ENCODE measurements at places on chromosomes 4 and X.

GRCh38 chr4:171601091-171601490, 212.1 kb upstream of the GALNTL6 start:
- DNase-seq = no peak

DNA sequence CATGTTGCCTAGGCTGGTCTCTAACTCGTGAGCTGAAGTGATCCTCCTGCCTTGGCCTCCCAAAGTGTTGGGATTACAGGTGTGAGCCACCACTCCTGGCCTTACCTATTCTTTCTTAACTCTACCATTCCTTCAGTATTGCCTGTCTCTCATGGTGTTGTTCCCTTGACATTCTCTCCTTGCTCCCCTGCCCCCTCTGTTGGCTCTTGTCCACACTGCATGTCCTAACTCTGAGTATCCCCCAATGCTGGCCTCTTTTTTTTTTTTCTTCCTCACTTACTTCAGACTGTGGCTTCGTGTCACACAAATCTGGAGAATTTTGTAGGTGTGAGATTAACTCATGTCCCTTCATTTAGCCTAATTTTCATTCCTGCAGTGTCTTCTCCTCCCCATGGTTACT, 22.9 kb upstream of the FRMPD4 start:
- peak; percentile 2 for DNase-seq

- DNase-seq = peak; percentile 83
Measured at GRCh38 chr4:169485791-169486742, 126.3 kb downstream of the NEK1 start.

DNA sequence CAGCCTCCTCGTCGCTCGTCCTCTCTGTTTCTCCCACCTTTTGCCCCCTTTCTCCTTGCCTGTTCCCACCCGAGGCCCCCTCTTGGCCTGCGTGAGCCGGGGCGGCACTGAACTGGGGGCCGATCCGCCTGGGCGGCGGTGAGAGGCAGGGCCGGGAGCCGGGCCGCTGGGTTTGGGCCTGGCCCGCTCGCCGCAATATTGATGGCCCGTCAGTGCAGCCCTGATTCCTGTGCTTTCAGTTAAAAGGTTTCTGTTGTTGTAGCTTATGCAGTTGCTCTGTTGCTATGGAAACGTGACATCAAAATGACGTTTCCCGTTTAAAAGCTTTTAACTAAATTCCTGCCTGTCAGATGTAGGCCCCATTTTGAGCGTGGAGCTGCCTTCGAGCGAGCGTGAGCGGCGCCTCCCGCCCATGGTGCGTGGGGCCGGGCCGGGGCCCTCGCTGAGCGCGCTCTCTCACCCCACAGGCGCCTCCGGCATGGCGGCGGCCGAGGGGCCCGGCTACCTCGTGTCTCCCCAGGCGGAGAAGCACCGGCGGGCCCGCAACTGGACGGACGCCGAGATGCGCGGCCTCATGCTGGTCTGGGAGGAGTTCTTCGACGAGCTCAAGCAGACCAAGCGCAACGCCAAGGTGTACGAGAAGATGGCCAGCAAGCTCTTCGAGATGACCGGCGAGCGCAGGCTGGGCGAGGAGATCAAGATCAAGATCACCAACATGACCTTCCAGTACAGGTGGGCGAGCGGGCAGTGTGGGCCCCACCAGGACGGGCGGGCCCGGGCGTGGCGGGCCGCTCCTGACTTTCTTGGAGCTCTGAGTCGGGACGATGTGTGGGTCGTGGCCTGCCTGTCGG, at the start of gene MSANTD1:
MSANTD1 (plus strand) TSS at position 349 of the 851 bp plus-strand sequence; CDS start at position 413, 64 bp downstream.
- no peak for DNase-seq

- peak; percentile 68 for DNase-seq
Measured at GRCh38 chr4:1767770-1768366, 25.2 kb upstream of the FGFR3 start.

- peak; percentile 20 for DNase-seq
Measured at GRCh38 chrX:38799995-38800580, 1.2 kb upstream of the MID1IP1 start.

DNA sequence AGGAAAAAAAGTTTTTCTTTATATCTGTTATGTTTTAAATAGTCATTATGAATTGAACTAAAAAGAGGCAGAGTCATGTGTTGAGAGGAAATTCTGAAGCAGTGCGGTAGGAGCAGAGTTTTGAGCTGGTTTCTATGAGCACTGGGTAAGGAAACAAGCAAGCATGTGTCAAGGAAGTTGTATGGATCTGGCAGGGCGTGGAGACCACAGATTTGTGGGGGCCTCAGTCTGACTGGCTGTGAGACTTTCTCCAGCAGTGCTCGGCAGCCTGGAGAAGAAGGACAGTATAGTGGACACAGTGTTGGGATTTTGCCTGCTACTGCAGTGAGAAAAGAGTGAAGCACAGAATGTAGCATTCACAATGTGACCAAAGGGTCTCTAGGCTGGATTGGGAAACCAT, 399.1 kb downstream of the INPP4B start:
- no peak for DNase-seq

- DNase-seq = no peak
Measured at GRCh38 chr4:19936476-19936875, 315.2 kb upstream of the SLIT2 start.

- DNase-seq = peak; percentile 8
Measured at GRCh38 chr4:47690611-47691010, 147.3 kb downstream of the CORIN start.

DNA sequence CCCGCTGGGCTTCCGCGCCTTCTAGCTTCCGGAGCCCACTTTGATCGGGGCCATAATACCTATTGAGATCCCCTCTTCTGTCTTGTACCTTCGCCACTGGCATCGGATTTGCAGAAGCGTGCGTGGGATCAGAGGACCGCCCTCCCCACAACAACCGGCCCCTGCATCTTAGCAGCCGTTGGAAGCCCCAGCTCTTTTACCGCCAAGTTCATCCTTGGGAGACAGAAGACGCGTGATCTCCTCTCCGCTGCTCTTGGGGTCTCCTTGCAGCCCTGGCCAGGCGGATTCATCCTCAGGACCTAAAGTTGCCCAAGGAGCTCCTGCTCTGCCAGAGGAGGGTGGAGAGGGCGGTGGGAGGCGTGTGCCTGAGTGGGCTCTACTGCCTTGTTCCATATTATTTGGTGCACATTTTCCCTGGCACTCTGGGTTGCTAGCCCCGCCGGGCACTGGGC, 1.6 kb downstream of the SLIT2 start:
- DNase-seq = no peak

GRCh38 chr4:53120778-53121177, 245.1 kb downstream of the SCFD2 start:
- DNase-seq = no peak

- no peak for DNase-seq
Measured at GRCh38 chr4:124833831-124834505, 121.4 kb upstream of the ANKRD50 start.

GRCh38 chr4:16694173-16694883, 204.1 kb downstream of the LDB2 start:
- DNase-seq = no peak

DNA sequence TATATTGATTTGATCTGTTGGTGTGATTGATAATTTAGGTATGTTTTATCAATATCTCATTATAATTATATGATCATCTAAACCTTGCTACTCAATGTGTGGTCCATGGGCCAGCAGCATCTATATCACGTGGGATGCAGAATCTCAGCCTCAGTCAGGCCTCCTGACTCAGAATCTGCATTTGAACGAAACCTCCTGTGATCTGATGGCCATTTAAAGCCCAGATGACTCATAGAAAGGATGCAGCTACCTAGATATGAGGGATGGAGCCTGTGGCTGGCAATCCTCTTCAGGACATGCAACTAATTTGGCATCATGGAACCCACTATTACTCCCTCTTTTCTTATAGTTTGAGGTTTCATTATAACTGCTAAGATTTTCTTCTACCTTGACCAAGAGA, 11.3 kb upstream of the CHRNA9 start:
- DNase-seq = no peak
